ENCODE measurements at places on chromosomes 1 and 21. TPM values are rescaled to one million over a fixed set of nuclear protein-coding genes. Genes with fewer than 3 reads are reported as not detected.
A peak's percentile ranks its signal among the peaks of the same experiment; 100 is the strongest.

- DNase-seq = no peak
Measured at GRCh38 chr1:163055531-163055930, 13.6 kb upstream of the RGS4 start.

GRCh38 chr1:234690872-234691271 is 80.9 kb upstream of the IRF2BP2 start:
- DNase-seq = no peak

DNA sequence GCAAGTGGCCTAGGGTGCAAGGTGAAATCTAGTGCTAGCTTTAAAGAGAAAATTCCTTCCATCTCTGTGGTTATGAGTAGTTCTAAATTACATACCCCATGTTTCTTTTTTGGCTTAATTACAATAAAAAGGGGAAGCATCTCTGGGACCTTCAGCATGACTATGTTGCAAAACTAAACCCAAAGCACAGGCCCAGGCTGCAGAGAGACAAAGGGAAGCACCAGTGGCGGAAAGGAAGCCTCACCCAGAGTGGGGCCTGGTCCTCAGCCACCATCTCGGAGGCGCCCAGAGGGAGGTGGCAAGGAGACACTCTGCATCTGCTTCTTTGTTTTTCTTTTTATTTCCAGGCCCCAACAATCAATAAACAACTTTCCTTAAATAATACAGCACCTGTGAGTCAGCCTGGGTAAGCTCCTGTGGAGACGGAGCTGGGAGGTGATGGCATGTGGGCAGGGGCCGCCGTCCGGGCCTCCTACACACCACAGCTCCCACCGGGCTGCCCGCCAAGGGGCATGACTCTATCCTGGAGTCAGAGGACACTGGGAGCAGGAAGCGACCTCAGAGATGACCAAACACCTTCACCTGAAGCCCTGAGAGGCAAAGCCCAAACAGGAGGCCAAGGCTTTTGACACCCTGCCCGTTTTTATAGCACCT is 21.7 kb downstream of the ITPKB start:
- peak; percentile 37 for DNase-seq

DNA sequence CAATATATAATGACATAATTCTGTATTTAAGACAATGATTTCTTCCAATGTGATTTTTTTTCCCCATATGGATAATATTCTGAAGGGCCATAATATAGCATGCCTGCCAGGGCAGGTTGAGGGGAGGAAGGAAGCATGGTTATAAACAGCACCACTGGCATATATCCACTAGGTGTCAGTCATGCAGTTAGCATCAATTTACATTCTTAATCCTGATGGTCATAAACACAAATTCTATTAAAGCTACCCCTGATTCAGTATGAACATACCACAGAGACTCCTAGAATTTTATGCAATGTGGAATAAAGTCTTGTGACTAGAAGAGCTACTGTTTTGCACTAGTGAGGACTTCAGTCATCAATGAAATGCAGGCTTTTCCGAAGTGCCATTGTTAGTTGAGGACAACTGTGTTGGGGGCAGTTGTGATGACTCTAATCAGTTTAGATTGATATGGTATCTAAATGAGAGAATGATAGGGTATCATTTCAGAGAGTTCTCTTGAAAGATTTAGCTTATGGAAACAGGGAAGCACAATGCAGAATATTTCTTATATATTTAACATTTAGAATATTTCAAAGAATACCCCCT is 342.7 kb upstream of the NR5A2 start:
- peak; percentile 63 for DNase-seq

GRCh38 chr1:230717251-230717650 is 3.3 kb upstream of the AGT start:
- DNase-seq = no peak

- no peak for DNase-seq
Measured at GRCh38 chr1:218078916-218079315, 206.2 kb upstream of the RRP15 start.

Gene C1QTNF12
- total RNA-seq = 2.0 TPM

Gene GPR52
- 3.2 TPM for total RNA-seq

Measured in Calu3 (cell line).